Stimulated activated memory B cell treated with anti-CD40 and anti-IgM and Interleukin-4, amounts not matched to agents 10 μg/mL and 1 μg/mL and 100 μg/mL, for 72 hours (primary cell): ENCODE measurements at places on chromosomes 12 and 14.

DNA sequence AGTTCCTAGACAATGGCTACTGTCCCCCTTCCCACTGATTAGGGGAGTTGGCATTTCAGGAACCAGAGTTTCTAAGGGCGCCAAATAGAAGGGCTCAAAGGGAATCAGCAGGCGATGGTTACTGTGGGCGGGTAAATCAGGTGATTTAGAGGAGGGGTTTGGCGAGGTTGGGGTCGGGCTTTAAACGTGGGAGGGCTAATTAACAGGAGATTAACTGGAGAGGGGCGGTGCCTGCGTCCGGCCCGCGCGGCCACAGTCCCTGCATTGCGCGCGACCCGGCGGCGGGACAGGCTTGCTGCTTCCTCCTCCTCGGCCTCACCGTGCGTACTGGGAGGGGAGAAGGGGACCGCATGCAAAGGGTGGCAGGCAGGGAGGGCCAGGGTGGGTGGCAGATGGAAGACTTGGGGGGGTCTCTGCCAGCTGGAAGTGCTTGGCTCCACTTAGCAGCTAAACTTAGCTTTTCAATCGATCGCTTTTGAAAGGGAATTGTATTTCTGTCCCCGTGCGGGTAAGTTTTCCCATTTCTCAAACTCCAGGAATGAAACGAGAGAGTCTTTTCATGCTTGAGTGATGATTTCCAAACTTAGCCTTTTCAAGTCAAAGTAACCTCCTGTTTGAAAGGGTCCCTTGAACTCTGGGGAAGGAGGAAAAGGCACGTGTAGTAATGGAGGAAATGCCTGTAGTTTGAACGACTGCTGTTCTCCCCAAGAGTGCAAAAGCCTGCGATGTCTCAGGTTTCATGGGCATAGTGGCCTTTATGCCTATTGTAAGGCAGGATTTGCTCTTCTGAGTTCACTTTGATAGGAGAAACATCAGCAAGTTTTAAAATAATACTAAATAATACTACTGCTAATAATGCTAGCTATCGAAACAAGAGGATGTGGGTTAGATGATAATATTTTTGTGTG lies at the start of gene MGST1:
Gene MGST1 (plus strand): TSS at position 255 of the 908 bp plus-strand sequence. CDS start 6,608 bp downstream, outside the sequence.
- no peak for ATAC-seq

DNA sequence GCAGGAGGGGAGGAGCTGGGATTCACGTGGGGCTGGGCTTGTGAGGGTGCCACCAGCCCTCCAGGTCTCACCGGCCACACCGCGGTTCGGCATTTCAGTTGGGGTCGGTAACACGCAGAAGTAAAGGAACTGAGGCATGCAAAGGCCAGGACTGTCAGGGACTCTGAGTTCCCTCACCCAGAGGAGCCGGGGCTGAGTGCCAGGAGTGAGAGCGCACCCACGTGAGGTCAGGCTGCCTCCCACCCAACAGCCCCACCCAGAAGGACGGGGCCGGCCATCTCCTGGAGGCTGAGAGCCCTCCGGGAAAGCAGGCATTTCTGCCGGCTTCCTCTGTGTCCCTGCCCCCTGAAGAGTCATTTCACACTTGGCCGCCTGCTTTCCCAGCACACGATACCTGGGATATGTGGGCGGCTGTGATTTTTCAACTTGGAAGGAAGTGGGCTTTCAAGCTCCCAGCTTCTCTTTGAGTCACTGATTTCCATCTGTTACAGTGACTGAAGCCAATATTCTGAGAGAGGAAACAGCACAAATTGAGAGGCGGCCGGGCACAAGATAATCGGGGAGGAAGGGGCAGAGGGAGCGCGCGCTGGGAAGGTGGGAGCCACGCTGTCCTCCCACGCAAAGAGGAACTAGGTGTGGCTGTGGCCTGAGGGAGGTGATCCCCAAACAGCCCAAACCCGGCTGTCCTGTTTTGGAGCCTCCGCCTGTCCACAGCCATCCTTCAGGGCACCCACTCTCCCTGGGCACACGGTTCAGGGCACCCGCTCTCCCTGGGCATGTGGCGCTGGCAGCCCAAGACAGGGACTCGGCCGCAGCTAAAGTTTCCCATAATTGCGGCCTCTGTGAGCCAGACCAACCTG lies 19.0 kb downstream of the GALNT9 start:
- no peak for ATAC-seq

- no peak for ATAC-seq
These were observed 415.7 kb upstream of the ATP2B1 start for GRCh38 chr12:90124289-90124688.

- ATAC-seq = no peak
These were observed 40.6 kb downstream of the ATF7 start for GRCh38 chr12:53585448-53586125.

GRCh38 chr12:56630180-56630632 lies at the start of gene BAZ2A:
Gene BAZ2A (minus strand): TSS chr12:56630326. CDS start chr12:56617530, 12,796 bp downstream.
- peak; percentile 88 for ATAC-seq

DNA sequence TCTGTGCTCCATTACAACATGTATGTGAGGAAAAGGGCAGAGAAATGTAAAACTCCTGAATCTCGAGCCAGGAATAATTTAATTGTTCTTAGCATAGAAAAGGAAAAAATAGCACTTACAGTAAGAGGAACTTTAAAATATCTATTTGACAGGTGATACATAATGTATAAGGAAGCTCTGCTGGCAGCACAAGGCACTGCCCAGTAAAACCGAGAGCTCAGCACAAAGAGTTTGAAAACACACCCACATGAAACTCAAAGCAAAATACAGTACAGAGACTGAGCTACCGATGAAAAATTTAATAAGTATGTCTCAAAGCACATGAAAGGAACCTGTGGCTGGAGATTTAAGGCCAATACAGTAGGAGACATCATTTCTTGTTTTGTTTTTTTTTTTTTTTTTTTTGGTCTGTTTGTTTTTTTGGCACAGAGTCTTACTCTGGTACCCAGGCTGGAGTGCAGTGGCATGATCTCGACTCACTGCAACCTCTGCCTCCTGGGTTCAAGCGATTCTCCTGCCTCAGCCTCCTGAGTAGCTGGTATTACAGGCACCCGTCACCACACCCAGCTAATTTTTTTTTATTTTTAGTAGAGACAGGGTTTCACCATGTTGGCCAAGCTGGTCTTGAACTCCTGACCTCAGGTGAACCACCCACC lies 19.2 kb downstream of the CLIP1 start:
- peak; percentile 80 for ATAC-seq

DNA sequence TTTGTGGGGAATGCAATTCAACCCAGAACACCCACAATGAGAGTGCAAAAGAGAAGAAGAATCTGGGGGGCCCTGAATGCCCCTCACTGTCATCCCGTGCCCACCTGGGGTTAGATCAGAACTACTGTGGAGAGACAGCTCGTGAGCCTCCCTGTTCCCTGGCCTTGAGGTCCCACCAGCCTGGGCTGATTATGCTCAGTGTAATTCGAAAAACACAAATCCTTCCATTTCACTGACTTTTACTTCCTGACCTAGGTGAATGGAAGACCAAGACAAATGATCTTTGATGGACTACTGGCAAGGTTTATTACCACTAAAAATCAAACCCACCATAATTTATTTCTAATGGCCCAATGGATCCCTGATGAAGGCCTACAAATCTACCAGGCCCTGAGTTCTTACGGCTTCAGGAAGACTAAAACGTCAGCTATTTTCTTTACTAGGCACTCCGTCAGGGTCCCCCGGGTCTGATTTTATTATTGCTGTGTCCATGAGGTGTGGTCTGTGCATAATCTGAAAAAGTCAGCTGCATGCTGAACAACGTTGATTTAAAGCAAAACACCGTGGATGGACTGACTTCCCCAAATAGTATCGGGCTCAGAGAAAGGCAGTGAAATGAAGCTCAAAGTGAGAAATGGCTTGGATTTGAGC lies 44.9 kb upstream of the RMST start:
- ATAC-seq = no peak

DNA sequence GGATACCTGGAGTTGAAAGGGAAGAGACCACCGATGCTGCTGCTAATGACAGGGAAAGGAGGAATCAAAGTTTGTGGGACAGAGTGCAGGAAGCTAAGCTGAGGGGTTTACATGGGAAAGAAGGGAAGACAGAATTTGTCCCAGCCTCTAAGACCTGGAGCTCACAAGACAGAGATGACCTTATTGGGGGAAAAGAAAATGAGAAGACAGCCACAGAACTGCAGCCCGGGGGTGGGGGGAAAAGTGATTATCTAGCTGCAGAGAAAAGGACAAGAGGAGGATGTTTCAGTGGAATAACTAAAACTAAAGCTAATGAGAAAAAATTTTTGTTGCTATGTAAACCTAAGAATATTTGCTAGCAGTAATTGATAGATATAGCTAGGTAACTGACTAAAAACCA lies 30.7 kb downstream of the NDUFA12 start:
- no peak for ATAC-seq

DNA sequence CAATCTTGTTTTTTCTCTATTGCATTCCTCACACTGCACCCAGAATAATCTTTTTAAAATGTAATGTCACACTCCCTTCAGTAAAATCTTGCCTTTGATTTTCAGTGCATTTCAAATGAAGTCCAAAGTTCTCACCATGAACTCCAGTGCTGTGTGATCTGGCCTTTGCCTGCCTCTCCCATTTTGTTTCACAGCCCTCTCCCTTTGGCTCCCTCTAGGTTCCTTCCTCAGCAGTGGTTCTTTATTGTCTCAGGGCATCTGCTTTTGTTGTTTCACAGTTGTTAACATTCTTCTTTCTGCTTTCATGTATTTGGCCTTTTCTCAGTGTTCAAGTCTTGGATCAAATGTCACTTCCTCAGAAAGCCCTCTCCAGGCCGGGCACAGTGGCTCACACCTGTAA lies 84.5 kb upstream of the AMN1 start:
- no peak for ATAC-seq

DNA sequence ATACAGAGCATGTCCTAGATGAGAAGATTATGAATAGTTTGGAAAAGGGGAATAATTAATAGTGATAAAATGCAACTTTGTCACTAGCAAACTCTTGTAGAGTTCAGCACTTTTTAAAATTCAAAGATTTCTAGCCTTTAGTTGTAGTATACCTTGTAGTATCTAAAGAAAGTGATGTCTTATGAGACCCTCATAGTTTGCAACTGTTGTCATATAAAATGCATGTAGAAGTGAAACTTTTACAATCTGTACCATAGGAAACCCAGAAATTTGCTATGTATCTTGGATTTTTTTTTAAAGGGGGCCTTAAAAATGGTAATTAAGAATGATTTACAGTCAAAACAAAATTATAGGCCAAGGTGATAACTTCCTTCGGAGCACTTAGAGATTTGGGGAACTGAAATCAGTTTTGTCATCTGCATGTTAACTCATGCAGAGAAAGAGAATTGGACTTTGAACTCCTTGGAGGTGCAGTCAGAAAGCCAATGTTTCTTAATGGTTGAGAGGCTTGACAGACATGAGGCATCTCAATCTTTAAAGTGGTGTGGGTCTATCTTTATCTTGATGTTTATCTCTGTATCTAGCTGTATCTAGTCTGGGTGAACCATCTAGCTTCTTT lies 1.3 kb downstream of the LRRK2 start:
- peak; percentile 75 for ATAC-seq

- no peak for ATAC-seq
These were observed 35.7 kb downstream of the HNRNPC start for GRCh38 chr14:21233457-21234076.

DNA sequence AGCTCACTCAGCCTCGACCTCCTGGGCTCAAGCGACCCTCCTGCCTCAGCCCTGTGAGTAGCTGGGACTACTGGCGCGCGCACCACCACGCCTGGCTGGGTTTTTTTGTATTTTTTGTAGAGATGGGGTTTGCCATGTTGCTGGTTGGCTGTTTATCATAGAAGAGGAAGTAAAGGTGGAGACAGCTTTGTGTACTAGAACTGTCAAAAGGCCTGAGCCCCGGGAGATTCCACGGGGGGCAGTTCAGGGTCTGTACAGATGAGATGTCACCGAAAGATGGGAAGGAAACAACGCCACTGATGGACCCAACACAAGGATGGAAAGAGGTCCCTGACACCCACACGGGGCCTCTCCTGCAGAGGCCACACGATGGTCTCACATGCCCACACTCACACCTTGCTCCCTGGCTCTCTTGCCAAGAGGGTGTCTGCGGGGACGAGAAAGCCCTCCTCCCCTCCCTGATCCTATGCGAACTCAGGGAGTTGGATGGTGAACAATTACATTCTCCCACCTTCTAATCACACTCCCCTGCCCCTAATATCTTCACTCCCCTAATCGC lies 66.6 kb downstream of the KDM2B start:
- ATAC-seq = peak; percentile 92

- no peak for ATAC-seq
These were observed 2.1 kb downstream of the UNG start for GRCh38 chr12:109099431-109100020.

DNA sequence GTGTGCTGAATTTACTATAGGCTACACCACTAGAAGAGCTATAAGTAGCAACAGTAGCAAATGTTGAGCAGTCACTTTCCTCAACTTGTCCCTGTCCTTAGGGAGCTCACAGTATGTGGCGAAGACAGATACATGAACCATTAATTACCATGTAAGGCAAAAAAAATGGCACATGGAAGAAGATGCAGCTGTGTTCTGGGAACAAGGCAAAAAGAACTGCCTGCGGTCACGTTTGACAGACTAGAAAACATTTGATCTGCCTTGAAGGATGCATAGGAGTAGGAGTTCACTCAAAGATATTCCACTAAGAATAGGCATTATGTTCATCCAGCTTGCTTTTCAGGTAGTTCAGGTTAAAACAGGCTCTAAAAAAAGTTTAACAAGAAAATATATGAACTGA lies 46.5 kb upstream of the IFNG-AS1 start:
- no peak for ATAC-seq

- ATAC-seq = no peak
These were observed 81.3 kb downstream of the MOK start for GRCh38 chr14:102223682-102224081.

GRCh38 chr14:31083781-31084180 lies 57.6 kb upstream of the STRN3 start:
- no peak for ATAC-seq

- ATAC-seq = no peak
These were observed 460.3 kb downstream of the EGLN3 start for GRCh38 chr14:33490555-33490954.

DNA sequence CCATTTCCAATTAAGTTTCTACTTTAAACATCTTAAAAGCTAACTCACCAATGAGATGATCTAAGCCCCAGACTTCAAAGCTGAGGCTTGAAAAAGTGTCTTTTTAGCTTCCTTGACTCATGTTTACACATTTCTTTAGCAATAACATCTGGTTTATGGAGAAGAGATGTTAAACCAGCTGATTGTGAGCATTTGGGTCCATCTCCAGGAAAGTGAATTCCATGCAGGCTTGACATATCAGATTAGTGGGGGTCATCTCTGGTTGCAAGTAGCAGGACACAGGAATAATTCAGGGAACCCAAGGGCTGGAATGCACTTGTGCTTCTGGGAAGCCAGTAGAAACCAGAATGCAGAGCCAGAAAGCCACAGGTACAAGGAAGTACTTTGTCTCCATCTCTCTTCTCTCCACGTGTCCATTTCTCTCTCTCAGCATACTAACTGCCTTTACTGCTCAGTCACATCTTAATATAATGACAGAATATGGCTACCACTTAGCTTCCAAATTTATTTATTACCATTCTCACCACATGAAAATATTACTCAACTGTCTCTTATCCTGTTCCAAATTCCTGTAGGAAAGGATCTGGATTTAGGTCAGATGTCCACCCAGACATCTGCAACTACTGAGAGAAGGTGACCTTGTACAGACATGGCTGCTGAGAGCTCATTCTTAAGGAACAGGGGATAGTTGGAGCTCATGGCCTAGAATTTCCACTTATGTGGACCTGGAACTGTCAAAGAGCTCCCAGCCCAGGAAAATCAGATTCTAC lies 104.4 kb downstream of the SCN8A start:
- ATAC-seq = no peak

GRCh38 chr14:92568621-92569479 lies 55.3 kb downstream of the RIN3 start:
- peak; percentile 89 for ATAC-seq

- no peak for ATAC-seq
These were observed 29.0 kb upstream of the MED13L start for GRCh38 chr12:116306506-116306905.

- ATAC-seq = no peak
These were observed 38.3 kb upstream of the TXNRD1 start for GRCh38 chr12:104177336-104177662.
